ENCODE measurements at places on chromosomes 7 and 10. TPM values are rescaled to one million over a fixed set of nuclear protein-coding genes. Genes with fewer than 3 reads are reported as not detected.

The SLC18A3 gene
- not detected for total RNA-seq

The GIMAP7 gene
- 415 TPM for total RNA-seq

The DENND2A gene
- 0.09 TPM for total RNA-seq

The SFRP5 gene
- 3.1 TPM for total RNA-seq

The TEX47 gene
- total RNA-seq: not detected

The OR2A5 gene
- total RNA-seq: not detected

The FEZF1 gene
- total RNA-seq: not detected

The HMX3 gene
- not detected for total RNA-seq

The CRHR2 gene
- total RNA-seq: not detected

The IL15RA gene
- 10.8 TPM for total RNA-seq

The WNT2 gene
- total RNA-seq: not detected

The LRRC4 gene
- not detected for total RNA-seq

The PRKCQ gene
- 67.4 TPM for total RNA-seq

The SUV39H2 gene
- 2.4 TPM for total RNA-seq

The VPS50 gene
- total RNA-seq: 35.3 TPM

The LCOR gene
- 61.5 TPM for total RNA-seq
